Muscle of arm (tissue), 14 donors: ENCODE measurements at places on chromosomes 5 and 9. TPM values are rescaled to one million over a fixed set of nuclear protein-coding genes. Genes with fewer than 3 reads are reported as not detected.

Gene ANXA2R
- 0.82 TPM for polyA plus RNA-seq

Gene LOX
- polyA plus RNA-seq: 113 TPM

Gene STPG3
- polyA plus RNA-seq: 0.32 TPM

Gene SCGB3A2
- polyA plus RNA-seq: not detected

DNA sequence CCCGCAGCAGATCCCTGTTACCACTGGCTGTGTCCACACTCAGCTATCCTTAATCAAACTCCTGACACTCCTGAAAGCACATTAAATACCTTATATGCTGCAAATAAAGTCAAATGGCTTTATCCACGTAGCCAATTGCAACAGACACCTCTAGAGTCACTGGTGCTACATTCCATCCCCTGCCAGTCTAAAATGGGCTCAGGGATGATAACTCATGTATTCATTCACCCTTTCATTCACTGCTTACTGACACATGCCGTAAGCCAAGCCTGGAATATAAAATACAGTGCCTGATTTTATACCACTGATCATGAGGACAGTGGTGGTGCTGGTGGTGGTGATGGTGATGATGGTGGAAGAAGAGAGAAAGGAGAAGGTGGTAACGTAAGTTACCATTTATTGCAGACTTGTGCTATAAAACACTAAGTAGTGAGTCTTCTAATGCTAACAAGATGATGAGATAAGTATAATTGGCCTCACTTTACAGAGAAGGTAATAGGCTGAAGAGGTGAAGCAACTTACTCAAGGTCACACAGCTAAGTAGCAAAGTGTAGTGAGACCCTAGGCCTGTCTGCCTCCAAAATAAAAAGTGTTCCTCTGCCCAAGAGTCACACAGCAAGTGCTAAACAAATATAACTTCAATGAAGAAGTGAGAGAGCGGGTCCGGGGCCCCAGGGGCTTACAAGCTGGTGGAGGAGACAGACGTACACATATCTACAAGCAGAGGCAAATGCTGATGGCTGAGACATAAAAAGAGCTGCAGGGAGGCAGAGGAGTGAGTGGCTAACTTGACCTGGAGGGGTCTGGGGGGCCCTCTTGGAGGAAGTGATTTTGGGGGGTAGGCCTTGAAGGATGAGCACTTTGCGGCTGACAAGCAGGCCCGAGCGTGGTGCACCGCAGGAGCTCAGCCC lies 1.2 kb downstream of the TTLL11 start:
- DNase-seq: no peak

DNA sequence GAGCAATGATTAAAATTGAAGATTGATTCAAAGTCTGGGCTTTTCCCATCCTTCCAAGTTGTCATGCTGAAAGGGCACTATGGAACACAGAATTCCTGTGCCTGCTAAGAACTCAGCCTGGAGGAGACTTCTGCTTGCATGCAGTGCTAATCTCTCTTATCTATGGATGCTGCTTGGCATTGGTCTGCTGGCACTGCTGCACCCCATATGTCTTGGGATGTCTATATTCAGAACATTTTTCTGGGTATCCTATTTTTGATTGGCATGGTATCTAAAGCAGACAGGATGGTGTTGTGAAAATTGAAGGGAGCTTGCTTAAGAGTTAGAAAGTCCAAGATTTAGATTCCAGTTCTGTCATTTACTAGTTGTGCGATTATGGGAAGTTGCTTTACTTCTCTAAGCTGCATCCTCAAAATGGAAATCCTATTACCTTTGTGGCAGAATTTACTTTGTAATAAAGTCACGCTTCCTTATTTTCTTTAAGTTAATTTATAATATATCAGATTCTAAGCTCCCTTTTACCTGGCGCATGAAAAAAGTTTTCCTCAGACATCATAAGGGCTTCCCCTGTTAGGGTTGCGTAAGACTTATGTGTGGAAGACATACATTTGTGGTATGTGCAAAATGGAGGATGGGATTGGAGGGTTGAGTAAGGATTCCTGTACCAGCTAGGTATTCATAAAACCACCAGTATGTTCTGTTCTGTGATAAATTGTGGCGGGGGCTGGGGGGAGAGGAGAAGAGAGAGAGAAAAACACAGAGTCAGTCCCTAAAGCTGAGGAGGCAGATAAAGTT lies 254.0 kb downstream of the DMAC1 start:
- no peak for DNase-seq

DNA sequence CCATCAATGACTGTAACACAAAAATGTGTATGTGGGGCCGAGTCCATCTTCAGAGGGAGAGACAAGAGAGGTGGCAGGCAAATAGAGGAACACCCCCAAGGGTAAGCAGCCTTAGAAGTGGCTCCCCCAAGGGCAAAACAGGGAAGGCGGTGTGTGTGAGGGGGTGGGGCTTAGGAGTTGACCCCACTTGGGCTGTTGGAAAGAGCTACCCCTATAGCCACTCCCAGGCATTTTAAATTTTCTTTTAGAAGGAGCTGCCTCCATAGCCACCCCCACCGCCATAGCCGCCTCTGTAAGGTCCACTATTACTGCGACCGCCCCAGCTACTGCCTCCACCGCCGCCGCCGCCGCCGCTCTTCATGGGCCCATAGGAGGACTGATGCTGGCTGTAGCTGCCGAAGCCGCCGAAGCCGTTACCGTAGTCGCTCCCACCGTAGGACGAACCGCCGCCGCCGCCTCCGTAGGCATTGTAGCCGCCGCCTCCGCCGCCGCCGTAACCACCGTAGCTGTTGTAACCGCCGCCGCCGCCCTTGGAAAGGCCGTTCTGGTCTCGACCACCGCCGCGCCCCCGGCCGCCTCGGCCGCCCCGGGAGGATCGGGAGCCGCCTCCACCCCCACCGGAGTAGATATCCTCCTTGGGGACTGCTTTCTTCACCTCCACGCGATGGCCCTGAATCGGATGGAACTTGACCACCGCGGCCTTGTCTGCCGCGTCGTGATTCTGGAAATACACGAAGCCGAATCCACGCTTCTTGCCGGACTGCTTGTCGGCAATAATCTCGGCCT lies 1.1 kb downstream of the HNRNPA0 start:
- DNase-seq: no peak

GRCh38 chr5:43191740-43192557 lies at the start of gene NIM1K:
Gene NIM1K (plus strand): TSS chr5:43192225. CDS start chr5:43245776, 53,551 bp downstream.
- DNase-seq: peak; percentile 43

DNA sequence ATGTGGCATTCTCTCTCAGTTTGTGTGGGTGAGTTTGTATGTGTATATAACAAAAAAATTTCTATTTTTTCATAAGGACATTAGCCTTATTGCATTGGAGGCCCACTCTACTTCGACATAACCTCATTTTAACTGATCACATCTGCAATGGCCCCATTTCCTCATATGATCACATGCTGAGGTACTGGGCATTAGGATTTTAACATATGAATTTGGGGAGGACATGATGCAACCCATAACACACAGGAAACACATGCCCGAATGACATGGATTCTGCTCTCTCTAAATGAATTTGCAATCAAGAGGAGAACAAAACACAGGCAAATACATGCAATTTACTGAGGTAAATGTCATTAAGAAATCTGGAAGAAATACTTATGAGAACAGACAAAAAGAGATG lies 92.1 kb upstream of the COX7C start:
- DNase-seq: no peak

- DNase-seq: no peak
Measured at GRCh38 chr9:116322521-116322920, 168.9 kb downstream of the PAPPA start.

GRCh38 chr5:173963867-173964441 lies 25.0 kb upstream of the C5orf47 start:
- DNase-seq: no peak

GRCh38 chr5:107477492-107477891 lies 193.2 kb downstream of the EFNA5 start:
- DNase-seq: no peak

GRCh38 chr9:123373946-123374345 lies 17.9 kb downstream of the CRB2 start:
- no peak for DNase-seq

DNA sequence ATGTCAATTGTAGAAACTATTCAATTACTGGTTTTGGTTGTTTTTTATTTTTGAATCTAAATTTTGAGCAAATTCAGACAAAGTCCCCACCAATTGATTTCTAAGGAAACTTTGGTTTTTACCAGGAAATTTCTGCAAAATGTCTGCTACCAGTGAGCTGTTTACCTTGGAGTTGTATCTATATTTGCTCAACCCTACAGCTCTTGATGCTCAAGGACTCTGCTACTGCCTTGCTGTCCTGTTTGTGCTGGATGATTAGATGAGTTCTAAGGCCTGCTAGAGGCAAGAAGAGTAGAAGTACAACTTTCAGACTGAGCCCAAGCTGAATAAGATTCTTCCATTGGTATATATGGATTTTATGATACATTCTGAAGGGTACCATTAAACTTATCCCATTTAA lies 42.6 kb upstream of the KIF2A start:
- DNase-seq: no peak

DNA sequence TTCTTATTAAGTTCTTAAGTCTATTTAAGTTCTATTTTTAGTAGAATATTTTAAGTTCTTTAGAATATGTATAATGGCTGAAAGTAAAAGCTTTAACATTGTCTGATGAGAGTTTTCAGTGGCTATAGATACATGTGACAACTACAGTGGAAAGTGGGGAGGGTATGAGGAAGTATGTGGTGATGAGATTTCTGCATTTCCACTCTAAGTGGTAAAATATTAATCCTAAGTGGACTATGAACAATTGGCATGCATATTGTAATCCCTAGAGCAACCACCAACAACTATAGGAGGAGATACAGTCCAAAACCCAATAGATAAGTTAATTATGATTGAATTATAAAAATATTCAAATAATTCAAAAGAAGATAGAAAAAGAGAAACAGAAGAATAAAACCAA lies 183.6 kb downstream of the GADD45G start:
- no peak for DNase-seq

DNA sequence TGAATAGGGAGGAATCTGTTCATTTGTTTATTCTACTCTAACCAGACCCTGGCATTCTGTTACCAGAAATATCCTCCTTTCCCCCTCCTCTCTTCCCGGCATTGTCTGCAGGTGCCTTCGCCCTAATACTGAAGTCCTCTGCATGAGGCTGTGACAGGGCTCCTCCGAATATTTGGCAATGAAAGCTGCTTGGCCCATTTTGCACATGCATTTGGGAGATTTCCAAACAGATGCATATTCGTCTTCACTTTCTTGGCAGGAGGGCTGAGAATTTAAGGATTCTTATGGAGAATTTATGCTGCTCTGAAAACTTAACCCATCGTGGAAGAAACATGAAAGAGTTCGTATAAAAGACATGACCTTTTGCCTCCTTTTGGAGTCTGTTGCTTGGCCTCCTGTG lies 484.0 kb downstream of the ZNF608 start:
- peak; percentile 78 for DNase-seq

- DNase-seq: no peak
Measured at GRCh38 chr5:33840927-33841547, 50.8 kb downstream of the ADAMTS12 start.

DNA sequence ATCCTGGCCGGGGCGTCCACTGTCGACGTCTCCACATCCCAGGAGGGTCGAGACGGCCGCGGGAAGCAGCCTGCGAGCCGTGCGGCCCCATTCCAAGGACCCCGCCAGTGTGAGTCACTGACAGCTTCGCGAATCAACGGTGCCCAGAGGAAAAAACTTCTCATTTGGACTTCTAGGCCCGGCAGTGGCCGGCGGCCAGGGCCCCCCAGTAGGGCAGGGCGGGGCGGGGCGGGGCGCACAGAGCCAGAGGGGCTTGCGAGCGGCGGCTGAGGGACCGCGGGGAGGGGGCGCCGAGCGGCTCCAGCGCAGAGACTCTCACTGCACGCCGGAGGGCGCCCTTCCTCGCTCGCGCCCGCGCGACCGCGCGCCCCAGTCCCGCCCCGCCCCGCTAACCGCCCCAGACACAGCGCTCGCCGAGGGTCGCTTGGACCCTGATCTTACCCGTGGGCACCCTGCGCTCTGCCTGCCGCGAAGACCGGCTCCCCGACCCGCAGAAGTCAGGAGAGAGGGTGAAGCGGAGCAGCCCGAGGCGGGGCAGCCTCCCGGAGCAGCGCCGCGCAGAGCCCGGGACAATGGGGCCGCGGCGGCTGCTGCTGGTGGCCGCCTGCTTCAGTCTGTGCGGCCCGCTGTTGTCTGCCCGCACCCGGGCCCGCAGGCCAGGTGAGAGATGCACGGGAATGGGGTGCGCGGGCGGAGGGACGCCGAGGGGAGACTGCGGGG lies at the start of gene F2R:
Gene F2R (plus strand): TSS at position 391 of the 720 bp plus-strand sequence. CDS start 182 bp downstream, at position 573.
- DNase-seq: peak; percentile 67

GRCh38 chr5:72996632-72997031 lies 40.8 kb downstream of the FCHO2 start:
- DNase-seq: no peak
